ENCODE measurements at places on chromosomes 12 and 14.
A peak's percentile ranks its signal among the peaks of the same experiment; 100 is the strongest.

DNA sequence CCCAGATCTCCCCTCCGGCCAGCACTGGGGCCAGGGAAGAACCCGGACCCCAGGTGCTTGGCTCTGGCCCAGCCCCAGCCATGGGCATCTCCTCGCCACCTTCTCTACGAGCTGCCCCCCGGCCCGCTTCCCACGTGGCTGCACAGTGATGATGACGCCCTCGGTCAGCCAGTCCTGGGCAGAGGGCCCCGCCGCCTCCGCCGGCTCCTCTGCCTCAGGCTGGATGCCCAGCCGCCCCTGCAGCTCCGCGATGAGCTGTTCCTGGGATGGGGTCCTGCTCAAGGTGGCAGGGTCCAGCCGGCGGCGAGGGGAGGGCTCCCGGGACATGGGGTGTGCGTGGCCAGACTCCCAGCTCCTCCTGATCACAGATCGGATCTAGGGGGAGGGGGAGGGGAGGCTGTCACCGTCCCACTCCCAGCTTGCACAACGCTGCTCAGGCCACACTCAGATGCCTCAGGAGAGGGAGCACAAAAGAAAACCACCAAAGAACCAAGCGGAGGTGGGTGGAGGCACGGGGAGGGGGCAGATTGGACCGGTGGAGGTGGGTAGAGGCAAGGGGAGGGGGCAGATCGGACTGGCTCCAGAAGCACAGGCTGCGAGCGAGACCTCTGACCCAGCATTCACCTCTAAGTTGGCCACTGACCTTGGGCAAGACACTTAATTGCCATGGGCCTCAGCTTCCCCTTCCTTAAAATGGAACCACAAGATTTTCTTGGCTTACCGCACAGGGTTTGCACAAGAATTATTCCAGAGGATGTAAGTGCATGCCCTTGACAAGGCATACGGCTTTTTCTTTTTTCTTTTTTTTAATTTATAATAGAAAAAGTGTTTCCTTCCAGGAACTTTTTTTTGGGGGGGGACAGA, 16.1 kb upstream of the RPLP0 start:
- DNase-seq: no peak

- DNase-seq: no peak
Measured at GRCh38 chr12:102438047-102438826, 42.1 kb downstream of the IGF1 start.

- no peak for DNase-seq
Measured at GRCh38 chr14:99936056-99936455, 129.2 kb upstream of the EVL start.

GRCh38 chr12:109555431-109556315, 17.6 kb downstream of the MMAB start:
- DNase-seq: no peak

DNA sequence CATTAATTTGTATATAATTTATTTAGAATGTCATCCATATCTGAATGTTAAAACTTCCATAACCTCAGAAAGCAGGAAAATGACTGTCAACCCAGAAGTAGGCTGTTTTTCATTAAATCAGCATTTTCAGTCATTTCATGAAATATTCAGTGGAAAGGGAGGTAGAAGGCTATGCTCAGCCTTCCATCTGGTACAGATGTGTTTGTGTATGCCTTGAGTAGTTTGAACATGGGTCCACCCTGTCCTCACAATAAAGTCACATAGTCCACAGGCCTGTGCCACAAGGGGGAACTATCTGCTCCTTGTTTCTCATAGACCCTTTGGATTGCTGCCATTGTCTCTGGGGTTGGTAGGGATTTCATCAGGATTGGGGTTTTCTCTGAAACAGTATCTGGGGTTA, 9.1 kb downstream of the LACRT start:
- no peak for DNase-seq

GRCh38 chr12:15708396-15709076, 80.7 kb downstream of the EPS8 start:
- no peak for DNase-seq

GRCh38 chr12:122981036-122981471, 573 bp downstream of the ARL6IP4 start:
- DNase-seq: no peak

DNA sequence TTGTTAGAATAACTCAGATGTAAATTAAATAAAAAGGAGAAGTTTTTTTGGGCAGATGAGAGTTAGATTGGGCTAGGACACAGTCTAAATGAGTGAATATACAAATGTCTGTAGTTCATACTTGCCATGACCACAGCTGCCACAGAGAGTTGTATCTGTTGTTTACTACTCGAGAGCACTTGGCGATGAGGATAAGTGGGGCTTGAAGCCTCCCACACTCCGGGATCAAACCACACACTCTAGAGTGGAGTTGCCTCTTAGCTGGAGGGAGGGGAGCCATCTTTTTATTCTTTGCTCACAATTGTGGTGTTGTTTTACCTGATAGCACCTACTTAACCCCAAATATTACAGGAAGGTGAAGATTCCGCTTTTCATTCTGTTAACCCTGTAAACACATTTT, 27.5 kb downstream of the BEST3 start:
- no peak for DNase-seq

GRCh38 chr14:77140359-77141213, 1.0 kb downstream of the ZDHHC22 start:
- no peak for DNase-seq

DNA sequence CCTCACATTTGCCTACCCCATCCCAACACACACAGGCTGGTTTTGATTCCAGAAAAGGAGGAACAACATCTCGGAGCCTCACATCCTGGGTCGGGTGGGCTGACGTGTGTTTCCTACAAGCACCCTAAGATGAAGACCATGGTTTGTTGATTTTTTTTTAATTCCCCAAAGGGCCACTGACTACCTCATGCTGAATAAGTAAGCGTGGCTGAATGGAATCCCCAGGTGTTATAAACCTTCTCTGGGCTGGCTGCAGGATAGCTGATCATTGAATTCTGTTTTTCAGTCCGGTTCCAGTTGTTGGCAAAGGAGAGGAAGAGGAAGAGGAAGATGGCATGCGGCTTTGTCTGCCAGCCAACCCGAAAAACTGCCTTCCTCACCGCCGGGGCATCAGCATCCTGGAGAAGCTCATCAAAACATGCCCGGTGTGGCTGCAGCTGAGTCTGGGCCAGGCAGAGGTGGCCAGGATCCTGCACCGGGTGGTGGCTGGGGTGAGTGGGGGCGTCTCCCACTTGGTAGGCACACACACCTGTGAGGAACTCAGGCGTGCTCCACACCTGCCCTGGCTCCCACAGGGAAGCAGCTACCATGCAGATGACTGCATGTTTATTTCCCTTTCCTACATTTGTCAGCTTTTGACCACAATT, 42.0 kb downstream of the RIN3 start:
- DNase-seq: no peak

DNA sequence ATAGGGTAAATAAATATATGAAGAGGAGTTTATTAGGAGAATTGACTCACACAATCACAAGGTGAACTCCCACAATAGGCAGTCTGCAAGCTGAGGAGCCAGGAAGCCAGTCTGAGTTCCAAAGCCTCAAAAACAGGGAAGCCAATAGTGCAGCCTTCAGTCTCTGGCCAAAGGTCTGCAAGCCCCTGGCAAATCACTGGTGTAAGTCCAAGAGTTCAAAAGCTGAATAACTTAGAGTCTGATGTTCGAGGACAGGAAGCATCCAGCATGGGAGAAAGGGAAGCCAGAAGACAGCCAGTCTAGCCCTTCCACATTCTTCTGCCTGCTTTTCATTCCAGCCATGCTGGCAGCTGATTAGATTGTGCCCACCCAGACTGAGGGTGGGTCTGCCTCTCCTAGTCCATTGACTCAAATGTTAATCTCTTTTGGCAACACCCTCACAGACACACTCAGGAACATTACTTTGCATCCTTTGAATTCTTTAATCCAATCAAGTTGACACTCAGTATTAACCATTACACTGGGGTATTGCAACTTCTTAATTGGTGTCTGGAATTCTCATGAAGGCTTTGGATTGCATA, 736.5 kb upstream of the LMO3 start:
- no peak for DNase-seq

DNA sequence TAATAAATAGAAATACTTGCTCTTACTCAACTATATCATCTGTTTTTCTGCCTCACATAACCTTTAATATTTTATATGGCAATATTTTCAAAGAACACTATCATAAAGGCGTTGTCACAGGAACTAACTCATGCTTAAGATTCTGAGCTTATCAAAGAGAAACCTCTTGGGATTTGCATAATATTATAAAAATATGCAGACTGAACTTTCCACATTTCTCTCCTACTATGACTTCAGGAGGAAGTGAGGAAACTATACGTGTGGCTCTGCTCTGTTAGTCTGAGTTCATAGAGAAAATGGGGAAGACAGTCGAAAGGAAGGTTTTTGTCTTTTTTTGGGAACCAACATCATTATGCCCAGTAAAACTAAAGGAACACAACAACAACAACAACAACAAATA, 124.7 kb downstream of the GARIN6 start:
- DNase-seq: no peak

- DNase-seq: no peak
Measured at GRCh38 chr12:86914721-86915120, 658.5 kb upstream of the MGAT4C start.

GRCh38 chr14:75711796-75712211, 50.8 kb downstream of the TTLL5 start:
- no peak for DNase-seq

DNA sequence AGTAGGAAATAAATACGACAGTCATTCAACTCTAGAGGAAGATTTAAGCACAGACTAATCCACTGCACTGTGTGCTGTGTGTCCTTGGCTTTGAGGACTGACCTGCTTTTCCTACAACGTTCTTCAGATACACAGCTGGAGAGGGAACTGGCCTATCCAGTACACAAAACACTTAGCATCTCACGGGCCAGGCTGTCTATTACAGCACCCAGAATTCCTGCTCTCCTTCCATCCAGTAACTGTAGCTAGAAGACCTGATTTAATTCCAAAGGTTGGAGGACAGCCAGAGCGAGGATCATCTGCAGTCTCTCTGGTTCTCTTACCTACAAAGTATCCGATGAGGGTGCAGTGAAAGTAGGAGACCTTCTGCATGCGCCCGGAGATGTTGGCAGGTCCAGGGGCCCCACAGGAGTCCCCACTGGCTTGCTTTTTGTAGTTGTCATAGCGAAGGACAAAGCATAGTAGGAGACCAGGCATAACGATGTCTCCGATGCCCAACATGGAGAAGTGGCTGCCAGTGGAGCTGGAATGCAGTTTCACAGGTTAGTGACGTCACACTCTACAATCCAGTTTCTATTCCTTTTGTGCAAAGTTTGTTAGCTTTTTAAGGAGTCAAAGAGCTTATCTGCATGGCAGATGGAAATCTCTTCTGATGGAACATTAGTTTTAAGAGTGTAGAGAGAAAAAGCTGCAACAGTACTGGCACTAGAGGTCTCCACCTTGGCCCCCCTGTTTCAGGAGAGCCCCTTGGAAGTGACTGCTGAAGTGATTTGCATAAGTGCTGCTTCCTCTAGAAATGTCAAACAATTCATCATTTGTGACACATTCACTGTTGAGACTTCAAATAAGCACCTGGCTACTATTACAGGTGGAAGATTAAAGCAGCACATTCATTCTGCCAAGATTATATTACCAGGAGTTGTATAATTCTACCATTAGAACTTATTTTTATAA, 41.7 kb downstream of the ACADS start:
- no peak for DNase-seq

DNA sequence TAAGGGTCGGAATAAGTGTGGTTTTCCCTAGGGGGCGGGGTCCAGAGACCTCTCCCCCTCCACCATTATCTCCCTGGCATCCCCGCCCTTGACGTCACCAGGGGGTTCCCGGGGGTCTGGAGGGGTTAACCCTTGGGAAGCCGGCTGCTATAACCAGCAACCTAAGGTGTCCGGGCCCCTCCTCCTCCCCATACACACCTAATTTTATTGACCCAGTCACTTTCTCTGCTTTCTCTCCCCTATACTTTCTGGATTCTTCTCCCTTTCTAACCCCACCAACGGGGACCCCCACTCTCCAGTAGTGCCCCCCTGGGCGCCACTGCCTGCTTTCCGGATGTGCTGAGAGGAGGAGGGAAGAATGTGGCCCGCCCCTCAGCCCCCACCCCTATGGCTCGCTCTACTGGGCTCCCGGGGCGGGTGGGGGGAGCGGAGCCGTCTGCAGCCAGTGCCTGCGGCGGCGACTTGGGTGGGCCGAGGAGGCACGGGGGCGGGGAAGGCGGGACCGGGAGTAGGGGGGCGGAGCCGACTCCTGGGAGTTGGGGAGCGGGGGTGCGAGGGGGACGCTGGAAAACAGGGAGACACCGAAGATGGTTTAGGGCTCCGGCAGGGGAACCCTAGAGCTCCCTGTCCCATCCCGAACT, 1.8 kb downstream of the GLI1 start:
- DNase-seq: peak; percentile 28

- DNase-seq: no peak
Measured at GRCh38 chr12:21710958-21711775, 53.5 kb upstream of the LDHB start.

- no peak for DNase-seq
Measured at GRCh38 chr12:15899282-15899870, 11.8 kb upstream of the DERA start.

DNA sequence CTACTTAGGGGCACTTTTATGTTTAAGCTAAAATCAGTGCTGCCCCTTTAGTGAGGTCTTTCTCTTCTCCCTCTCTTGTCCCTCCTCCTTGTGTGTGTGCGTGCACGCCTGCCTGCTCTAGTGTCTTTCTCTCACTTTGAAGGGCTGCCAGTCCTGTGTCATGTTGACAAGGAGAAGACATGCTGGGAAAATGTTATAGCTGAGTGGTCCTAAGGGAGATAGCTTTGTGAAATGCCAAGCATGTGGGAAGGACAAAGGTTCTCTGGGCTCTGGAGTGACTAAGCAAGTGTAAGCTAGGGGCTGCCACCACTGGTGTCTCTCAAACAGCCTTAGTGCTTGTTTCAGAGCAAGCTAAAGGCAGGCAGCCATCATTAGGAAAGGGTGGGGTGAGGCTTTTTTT, 108.4 kb downstream of the EMP1 start:
- DNase-seq: no peak

DNA sequence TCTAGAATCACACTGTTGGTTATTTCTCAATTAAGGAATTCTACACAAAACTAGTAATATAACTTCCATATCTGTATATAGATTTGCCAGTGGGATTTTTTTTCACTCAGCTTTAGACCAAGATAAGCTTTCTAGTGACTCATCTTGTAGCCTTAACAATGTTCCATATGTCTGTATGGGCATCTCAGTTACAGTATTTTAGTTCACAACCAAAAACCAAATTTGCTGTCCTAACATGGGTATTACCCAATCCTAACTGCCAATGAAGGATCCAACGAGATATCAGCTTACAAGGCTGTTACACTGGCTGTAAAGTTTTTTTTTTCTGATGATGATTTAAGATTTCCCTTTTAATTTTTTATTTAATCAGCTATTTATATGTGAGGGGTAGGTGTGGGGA, 31.5 kb upstream of the KRR1 start:
- no peak for DNase-seq

DNA sequence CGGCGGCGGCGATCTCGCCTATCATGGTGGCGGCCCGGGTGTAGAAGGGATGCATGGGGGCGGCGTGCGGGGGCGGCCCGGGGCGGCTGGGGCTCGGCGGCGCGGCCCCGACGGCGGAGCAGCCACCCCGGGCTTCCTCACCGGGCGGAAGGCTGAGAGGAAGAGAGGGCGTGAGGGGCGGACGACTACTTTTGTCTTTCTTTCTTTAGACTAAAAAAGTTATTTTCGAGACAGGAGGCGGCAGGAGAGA, 240 bp downstream of the BTG1 start:
- DNase-seq: no peak
